Neural crest cell (in vitro differentiated cells): ENCODE measurements at places on chromosomes 11 and 22. TPM values are rescaled to one million over a fixed set of nuclear protein-coding genes. Genes with fewer than 3 reads are reported as not detected.

Gene L3MBTL2
- 30.6 and 32.3 TPM in 2 replicates for total RNA-seq

DNA sequence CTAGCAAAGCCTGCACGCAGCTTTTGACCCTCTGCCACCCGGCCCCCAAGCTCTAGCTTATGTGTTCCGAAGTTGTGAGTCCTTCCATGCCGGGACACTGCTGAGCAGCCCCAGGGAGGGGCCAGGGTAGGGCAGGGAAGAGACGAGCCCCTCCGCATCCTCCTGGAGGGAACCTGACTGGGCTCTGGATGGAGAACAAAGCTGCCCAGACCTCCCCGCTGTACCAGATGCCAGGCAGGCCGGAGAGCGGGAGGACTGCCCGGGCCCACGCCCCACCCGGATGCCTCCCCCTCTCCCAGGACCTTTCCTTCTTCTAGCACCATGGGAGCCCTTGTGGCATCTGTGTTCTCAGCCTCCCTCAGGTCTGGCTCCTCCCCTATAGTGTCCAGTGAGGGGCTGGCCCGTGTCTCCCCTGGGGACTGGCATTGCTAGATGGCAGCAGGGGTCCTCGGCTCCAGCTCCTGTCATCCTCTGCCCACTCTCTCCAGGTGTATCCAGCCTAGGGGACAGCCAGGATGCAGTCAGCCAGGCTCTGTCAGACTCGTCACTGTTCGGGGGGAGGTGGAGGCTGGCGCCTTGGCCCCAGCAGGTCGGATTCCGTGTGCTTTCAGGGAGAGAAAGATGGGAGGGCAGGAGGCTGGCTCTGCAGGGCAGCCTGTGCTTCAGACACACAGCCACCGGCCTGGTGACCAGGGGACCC is 46.1 kb downstream of the ALX4 start:
- no peak overlapping the region for H3K4me3 ChIP-seq
- H3K27ac ChIP-seq = no peak overlapping the region
- DNase-seq = no peak

- DNase-seq = no peak
- no peak overlapping the region for H3K27ac ChIP-seq
- peaks cover 6% of the 10 kb centered on the region for H3K36me3 ChIP-seq
- peaks cover 35% of the 10 kb centered on the region for H3K4me1 ChIP-seq
- H3K4me3 ChIP-seq = peak overlapping the region; percentile 48
These were observed 9.9 kb downstream of the NDUFV1 start for GRCh38 chr11:67616431-67617242.

DNA sequence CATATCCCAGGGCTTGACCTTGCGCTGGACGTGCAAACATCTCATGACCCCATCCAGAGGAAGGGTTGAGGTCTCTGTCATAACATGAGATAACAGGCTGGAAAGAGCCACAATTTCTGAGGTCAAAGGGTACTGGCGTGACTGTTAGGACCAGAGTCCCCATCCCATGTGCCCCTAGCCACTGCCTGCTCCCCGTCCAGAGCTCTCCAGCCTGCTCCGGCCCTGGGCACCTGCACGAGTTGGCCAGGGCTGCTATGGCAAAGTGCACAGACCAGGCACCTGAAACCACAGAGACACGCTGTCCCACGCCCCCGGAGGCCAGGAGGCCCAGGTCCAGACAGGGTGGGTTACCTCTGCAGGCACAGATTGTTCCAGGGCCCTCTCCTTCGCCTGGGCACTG is 58.9 kb downstream of the SHANK2 start:
- H3K4me3 ChIP-seq = no peak overlapping the region
- H3K36me3 ChIP-seq = no peaks in the 10 kb centered on the region
- DNase-seq = no peak
- H3K27me3 ChIP-seq = no peaks in the 10 kb centered on the region
- no peak overlapping the region for H3K27ac ChIP-seq
- H3K4me1 ChIP-seq = no peaks in the 10 kb centered on the region

- H3K27me3 ChIP-seq = no peaks in the 10 kb centered on the region
- H3K27ac ChIP-seq = no peak overlapping the region
- no peak for DNase-seq
- no peak overlapping the region for H3K4me3 ChIP-seq
- peaks cover 28% of the 10 kb centered on the region for H3K4me1 ChIP-seq
These were observed 35.9 kb upstream of the HORMAD2 start for GRCh38 chr22:30044369-30044768.

Gene SYNGR1
- total RNA-seq = 30.0 and 30.4 TPM in 2 replicates

GRCh38 chr22:48376428-48376827 is 1451.2 kb downstream of the BRD1 start:
- no peaks in the 10 kb centered on the region for H3K4me1 ChIP-seq
- H3K27me3 ChIP-seq = peaks cover 24% of the 10 kb centered on the region
- H3K36me3 ChIP-seq = no peaks in the 10 kb centered on the region
- no peak overlapping the region for H3K4me3 ChIP-seq

DNA sequence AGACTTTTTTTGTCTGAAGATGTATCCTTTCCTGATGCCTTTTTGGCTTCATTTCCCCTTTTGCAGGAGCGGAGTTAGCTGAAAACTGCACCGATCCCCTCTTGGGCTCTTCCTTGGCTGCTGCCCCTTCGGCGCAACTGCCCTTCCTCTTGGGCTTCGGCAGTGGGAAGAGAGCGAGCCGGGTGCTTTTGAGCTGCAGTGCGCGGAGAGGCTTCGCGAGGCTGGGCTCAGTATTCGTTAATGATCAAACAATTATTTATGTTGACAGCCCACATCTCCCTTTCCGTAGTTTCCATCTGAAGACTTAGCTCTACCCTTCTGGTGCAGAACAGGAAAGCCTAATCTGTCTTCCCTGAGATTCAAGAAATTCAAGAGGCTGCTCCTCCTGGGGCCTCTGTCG is 170.8 kb downstream of the CSNK2A3 start:
- no peak overlapping the region for H3K27ac ChIP-seq
- peaks cover 19% of the 10 kb centered on the region for H3K4me1 ChIP-seq
- no peak overlapping the region for H3K4me3 ChIP-seq
- DNase-seq = no peak

GRCh38 chr11:77806415-77806814 is 14.1 kb downstream of the RSF1 start:
- H3K4me1 ChIP-seq = peaks cover 9% of the 10 kb centered on the region
- DNase-seq = no peak
- no peak overlapping the region for H3K4me3 ChIP-seq
- no peaks in the 10 kb centered on the region for H3K27me3 ChIP-seq

DNA sequence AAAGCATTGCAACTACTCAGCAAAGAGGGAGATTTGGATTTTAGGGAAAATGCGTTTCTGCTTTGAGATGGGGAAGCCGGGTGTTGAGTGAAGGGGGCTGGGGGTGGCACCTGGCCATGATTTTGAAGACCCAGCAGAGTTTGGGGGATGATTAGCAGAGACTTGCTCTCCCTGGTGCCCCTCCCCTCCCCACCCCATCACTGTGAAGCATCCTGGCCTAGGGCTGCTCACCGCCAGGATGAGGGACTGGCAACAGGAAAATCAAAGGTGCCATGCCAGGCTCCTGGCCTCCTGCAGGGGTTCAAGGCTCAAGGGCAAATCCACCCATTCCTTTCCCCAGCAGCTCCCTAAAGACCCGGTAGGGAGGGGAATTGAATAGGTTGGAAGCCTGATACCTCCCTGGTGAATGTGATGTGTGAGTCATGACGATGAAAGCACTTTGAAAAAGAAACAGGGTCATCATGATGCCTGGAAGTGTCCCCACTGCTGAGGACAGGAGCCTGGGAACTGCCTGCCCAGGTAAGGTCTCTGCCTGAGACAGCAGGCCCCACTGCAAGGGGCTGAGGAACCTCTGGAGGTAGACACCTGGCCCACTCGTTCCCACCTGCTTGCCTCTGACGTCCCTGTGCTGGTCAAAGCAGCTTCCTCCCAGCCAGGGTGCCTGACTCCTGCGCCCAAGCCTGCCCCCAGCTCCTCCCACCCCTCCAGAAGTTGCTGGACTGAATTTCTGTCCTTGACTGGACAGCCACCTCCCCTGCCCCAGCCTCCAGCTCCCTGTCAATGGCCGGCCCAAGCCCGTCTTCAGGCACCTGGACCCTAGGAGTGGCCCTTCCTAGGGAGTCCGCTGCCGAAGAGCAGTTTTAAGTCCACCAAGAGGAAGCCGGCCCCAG is 1.7 kb downstream of the CHST1 start:
- DNase-seq = no peak
- H3K36me3 ChIP-seq = no peaks in the 10 kb centered on the region
- H3K4me3 ChIP-seq = peak overlapping the region; percentile 88
- H3K27me3 ChIP-seq = peaks cover 66% of the 10 kb centered on the region
- peaks cover 37% of the 10 kb centered on the region for H3K4me1 ChIP-seq

GRCh38 chr11:123650901-123651300 is 3.5 kb downstream of the SCN3B start:
- no peaks in the 10 kb centered on the region for H3K36me3 ChIP-seq
- H3K27me3 ChIP-seq = peaks cover 61% of the 10 kb centered on the region
- H3K4me3 ChIP-seq = no peak overlapping the region

Gene TMEM191C
- total RNA-seq = 2.1 and 2.2 TPM in 2 replicates

GRCh38 chr22:23215294-23216241 is 35.3 kb downstream of the BCR start:
- no peak overlapping the region for H3K4me3 ChIP-seq
- H3K36me3 ChIP-seq = peaks cover 3% of the 10 kb centered on the region
- H3K27me3 ChIP-seq = no peaks in the 10 kb centered on the region
- H3K27ac ChIP-seq = no peak overlapping the region

DNA sequence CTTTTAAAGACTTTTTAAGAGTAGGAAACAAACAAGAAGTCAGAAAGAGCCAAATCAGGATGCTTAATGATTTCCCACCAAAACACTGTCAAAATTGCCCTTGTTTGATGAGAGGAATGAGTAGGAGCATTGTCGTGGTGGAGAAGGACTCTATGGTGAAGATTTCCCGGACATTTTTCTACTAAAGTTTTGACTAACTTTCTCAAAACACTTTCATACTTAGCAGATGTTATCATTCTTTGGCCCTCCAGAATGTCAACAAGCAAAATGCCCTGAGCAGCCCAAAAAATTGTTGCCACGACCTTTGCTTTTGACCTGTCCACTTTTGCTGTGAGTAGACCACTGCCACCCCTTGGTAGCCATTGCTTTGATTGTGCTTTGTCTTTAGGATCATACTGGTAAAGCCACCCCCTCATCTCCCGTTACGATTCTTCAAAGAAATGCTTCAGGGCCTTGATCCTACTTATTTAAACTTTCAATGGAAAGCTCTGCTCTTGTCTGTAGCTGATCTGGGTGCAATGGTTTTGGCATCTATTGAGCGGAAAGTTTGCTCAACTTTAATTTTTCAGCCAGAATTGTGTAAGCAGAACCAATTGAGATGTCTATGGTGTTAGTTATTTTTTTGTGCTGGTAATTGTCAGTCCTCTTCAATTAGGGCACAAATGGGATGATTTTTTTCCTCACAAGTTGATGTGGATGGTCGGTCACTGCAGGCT is 67.2 kb downstream of the ADM start:
- peaks cover 3% of the 10 kb centered on the region for H3K4me1 ChIP-seq
- no peak for DNase-seq
- no peak overlapping the region for H3K27ac ChIP-seq
- H3K27me3 ChIP-seq = no peaks in the 10 kb centered on the region

DNA sequence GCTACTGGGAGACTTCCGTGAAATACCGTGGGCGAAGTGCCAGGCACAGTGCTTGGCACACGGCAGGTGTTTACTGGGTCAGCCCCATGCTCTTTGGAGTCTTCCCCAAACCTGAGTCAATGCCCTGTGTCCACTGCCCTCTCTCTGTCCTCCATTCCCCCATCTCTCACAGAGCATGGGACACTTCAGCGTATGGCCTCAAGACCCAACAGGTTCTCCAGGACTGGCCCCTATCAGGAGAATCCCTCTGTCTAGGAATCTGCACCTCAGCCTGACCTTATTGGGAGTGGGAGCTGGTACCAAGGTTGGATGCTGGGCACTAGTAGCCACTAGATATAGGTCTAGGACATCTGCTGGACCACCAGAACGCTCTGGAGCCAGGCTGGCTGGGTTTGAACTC is 67.2 kb upstream of the LMO1 start:
- no peak overlapping the region for H3K4me3 ChIP-seq
- no peaks in the 10 kb centered on the region for H3K36me3 ChIP-seq
- no peak for DNase-seq
- peaks cover 37% of the 10 kb centered on the region for H3K4me1 ChIP-seq
- no peak overlapping the region for H3K27ac ChIP-seq

Gene ZMAT5
- total RNA-seq = 25.3 and 26.2 TPM in 2 replicates

- peaks cover 24% of the 10 kb centered on the region for H3K27me3 ChIP-seq
- no peak for DNase-seq
- H3K27ac ChIP-seq = no peak overlapping the region
- peaks cover 7% of the 10 kb centered on the region for H3K36me3 ChIP-seq
These were observed 30.6 kb downstream of the KIRREL3 start for GRCh38 chr11:126969865-126970479.

Gene KCNJ1
- total RNA-seq = not detected in 2 replicates

DNA sequence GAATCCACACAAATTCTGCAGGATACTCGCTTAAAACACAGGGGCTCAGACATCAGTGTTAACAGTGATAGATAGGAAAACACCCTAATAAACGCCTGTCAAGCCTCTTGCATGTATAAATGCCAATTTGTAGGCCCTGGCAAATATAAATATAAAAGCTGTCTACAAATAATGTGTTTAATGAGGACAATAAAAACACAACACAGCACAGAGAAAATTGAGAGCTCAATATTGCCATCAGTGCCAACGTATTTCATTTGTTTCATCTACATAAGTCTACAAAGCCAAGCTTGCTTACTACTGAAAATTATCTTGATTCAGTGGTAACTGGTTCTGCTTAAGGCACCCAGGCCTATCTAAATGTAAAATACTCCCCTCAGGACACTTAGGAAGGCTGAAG is 1387.0 kb upstream of the TENM4 start:
- no peak for DNase-seq
- no peak overlapping the region for H3K27ac ChIP-seq
- H3K27me3 ChIP-seq = no peaks in the 10 kb centered on the region
- no peaks in the 10 kb centered on the region for H3K36me3 ChIP-seq
- H3K4me1 ChIP-seq = no peaks in the 10 kb centered on the region
- H3K4me3 ChIP-seq = no peak overlapping the region

Gene TESMIN
- 4.2 and 6.8 TPM in 2 replicates for total RNA-seq

GRCh38 chr11:105468154-105468553 is 141.7 kb upstream of the GRIA4 start:
- H3K27ac ChIP-seq = no peak overlapping the region
- H3K27me3 ChIP-seq = peaks cover 15% of the 10 kb centered on the region
- no peak overlapping the region for H3K4me3 ChIP-seq
- no peak for DNase-seq
